ENCODE measurements at places on chromosomes 5 and 9.

- no peak for DNase-seq
These were observed 1.6 kb downstream of the SH2D3C start for GRCh38 chr9:127776924-127777289.

GRCh38 chr5:150085950-150086715 lies at the start of gene CSF1R:
TSS of gene CSF1R (minus strand) at chr5:150086554. CDS start at chr5:150086427, 127 bp downstream.
- DNase-seq = no peak

DNA sequence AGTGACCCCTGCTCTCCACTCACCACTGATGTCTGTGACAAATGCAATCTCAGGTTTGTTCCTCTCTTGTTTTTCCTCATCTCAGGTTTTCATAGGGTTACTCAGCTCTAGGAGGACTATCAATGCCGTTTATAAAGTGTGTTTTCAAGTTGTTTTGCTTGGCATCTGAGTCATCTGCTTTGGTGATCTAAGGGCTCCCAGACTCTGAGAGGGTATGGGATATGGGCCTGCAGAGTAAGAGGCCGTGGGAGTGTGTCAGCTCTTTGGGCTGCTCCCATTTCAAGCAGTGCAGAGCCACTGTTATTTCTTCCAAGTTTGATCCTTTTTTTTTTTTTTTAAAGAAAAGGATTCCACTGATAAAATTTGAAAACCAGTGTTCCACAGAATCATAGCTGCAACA lies 46.3 kb downstream of the NNT start:
- no peak for DNase-seq

DNA sequence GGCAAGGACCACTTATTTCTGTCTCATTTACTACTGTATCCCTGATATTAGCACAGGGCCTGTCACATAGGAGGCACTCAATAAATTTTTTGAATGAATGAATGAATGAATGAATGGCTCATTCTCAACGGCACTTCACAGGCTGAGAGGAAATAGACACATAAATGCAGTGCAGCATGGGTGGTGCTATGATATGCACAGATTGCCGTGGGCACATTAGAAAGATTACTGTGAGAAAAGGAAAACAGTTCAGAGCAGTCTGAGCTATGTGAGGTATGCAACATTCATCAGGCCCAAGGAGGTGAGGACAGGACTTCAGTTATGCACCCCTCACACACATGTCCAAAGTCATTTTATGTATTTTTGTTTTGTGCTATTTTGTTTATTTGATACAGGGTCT lies 6.4 kb upstream of the NOL6 start:
- no peak for DNase-seq

- no peak for DNase-seq
These were observed 294.5 kb downstream of the ARHGAP26 start for GRCh38 chr5:143064676-143065075.

- no peak for DNase-seq
These were observed 43.8 kb downstream of the PRRC1 start for GRCh38 chr5:127561254-127561653.

- no peak for DNase-seq
These were observed 203.2 kb downstream of the GAPVD1 start for GRCh38 chr9:125464591-125465385.

- DNase-seq = no peak
These were observed 66.9 kb downstream of the SEMA4D start for GRCh38 chr9:89430995-89431394.

DNA sequence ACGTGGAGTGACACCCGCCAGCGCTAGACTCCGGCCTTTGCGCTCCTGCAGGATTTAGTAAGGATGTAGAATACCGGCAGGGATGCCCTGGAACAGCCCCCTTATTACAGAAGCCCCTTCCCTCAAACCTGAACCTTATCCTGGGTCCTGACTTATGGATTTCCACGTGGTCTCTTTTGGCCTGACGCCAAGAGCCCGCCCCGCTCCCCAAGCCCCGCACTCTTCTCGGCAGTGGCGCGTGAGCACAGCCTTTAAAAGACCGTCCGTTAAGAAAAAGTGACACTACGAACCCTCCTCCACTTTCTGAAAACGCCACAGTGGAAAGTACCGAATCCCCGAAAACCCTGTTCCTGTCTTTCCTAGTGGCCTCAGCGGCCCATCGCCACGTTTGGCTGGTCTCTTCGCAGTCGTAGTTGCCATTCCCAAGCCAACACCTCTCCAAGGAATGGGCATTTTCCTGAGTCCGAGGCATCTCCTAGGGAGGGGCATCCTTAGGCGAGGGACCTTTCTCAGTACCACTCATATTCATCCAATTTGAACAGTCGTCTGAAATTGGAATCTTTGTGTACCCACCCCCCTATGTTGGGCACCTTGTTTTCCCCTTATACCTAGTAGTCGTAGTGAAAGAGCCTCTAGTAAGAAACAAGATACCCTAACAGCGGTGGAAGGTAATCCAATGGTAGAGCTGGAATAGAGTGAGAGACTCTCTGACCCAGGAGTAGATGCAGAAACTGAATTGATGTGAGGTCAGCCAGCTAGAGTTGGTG lies 732 bp upstream of the MCIDAS start:
- DNase-seq = no peak

DNA sequence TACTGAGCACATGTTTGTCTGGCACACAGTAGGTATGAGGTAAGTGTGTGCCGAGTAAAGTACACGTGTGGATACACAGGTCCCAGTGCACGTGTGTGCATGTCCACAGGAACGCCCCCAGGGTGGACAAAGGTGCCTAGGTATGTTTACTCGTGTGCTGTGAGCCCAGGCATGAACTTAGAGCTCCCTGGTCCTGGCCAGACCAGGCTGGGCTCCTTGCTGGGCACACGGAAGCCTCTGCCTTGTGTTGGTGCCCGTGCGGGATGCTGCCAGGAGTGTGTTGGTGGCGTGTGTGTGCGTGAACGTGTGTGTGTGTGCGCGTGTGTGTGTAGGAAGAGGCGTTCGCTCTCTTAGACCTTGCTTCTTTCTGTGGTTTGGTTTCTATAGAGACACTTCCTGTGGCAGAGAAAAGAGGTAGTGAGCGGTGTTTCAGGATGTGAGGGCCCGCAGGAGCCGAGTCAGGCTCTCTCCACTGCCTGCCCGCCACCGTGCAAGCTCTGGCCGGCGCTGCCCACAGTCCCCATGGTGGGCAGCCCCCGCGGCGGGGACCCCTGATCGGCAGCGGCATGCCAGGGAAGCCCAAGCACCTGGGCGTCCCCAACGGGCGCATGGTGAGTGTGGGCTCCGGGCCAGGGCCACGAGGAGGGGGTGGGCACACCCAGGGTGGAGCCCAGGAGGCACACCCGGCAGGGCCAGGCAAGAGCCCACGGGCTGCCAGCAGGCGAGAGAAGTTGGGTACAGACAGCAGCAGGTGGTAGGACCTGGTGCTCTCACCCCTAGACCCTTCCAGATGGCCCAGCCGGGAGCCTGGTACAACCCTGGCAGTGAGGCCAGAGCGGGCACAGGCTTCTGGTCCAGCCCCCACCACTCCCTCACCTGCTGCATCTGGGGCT lies at the start of gene RGS14:
TSS of gene RGS14 (plus strand) at position 466 of the 893 bp plus-strand sequence. CDS start at position 567, 101 bp downstream.
- DNase-seq = peak; percentile 50

GRCh38 chr9:28439688-28440087 lies 866.4 kb upstream of the C9orf72 start:
- no peak for DNase-seq

- DNase-seq = no peak
These were observed 493.5 kb upstream of the WWC1 start for GRCh38 chr5:167797933-167798332.

DNA sequence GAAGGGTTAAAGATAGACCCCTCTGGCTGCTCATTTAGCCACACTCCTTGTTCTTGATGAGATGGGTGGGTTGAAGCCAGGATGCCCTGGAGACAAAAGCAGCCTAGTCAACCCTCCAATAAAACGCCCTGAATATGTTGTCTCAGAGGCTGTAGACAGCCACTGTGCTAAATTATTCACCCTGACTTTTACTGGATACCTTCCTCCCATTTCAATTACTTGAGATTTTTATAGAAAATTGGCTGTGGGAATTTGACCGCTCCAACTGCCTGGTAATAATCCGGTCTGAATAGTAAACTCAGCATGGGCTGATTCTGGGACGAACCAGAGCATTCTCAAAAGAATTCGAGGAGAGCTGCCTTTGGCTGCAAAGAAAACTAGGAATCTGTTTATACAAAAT lies 104.2 kb downstream of the SNX18 start:
- DNase-seq = no peak

DNA sequence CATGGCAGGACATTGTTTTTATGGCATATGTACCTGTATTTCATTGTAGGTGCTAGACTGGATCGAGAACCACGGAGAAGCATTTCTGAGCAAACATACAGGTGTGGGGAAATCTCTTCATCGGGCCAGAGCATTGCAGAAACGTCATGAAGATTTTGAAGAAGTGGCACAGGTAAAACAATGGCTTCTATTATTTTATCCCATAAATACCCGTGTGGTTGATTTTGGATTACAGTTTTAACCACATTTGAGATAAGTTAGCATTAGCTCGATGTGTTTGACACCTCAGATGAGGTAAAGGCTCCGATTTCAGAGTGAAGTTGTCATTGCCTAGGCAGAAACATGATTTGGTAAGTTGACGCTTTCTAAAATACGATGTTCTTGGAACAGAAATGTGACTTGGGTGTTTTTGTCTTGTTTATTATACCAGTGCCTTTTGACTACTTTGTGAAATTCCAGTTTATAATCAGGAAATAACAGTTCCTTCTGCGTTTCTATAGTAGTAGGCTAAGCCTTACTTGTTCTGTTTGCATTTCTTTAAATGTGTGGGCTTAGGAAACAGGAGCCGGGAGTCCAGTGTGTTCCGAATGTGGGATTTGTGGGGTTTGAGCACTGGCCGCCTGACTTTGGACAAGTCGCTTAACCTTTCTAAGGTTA lies 187.7 kb downstream of the TRIO start:
- DNase-seq = no peak

All from stimulated activated CD4-positive, alpha-beta T cell treated with anti-CD3 and anti-CD28 coated beads, Interleukin-12 subunit alpha, Interleukin-12 subunit beta, amount 100 ng/mL, for 48 hours (primary cell).